ENCODE measurements at places on chromosomes 11 and 22.
A peak's percentile ranks its signal among the peaks of the same experiment; 100 is the strongest.

- no peak for DNase-seq
Observed at GRCh38 chr11:101705972-101706371, 122.2 kb upstream of the TRPC6 start.

GRCh38 chr11:16856022-16856471 lies 117.6 kb downstream of the C11orf58 start:
- DNase-seq, result no peak

GRCh38 chr11:93548679-93549319 lies 5.6 kb upstream of the SMCO4 start:
- DNase-seq, result no peak

- no peak for DNase-seq
Observed at GRCh38 chr11:72764503-72764902, 12.3 kb upstream of the ARAP1 start.

GRCh38 chr11:69055598-69056516 lies 7.1 kb downstream of the TPCN2 start:
- no peak for DNase-seq

DNA sequence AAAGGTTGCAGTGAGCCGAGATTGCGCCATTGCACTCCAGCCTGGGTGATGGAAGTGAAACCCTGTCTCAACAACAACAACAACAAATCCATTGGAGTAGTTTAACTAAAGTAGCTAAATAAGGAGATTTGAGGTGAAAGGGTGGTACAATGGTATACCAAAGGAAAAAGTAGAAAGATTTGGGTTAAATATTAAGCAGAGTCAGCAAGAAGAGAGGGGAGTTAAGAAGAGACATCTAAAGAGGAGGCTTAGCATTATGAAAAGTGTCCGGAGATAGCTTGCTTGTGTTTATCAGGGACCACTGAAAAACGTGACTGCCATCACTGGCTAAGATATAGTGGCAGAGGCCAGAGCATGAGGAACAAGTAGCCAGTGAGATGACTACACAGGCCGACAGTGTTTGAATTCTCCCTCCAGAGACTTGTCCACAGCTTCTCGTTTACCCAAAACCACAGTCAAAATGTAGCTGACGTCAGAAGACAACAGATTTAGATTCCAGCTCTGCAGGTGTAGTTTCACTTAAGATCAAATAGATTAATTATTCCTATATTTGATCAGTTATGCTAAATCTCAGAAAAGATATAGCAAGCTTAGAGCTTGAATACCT lies 32.6 kb upstream of the GRK2 start:
- DNase-seq, result no peak

DNA sequence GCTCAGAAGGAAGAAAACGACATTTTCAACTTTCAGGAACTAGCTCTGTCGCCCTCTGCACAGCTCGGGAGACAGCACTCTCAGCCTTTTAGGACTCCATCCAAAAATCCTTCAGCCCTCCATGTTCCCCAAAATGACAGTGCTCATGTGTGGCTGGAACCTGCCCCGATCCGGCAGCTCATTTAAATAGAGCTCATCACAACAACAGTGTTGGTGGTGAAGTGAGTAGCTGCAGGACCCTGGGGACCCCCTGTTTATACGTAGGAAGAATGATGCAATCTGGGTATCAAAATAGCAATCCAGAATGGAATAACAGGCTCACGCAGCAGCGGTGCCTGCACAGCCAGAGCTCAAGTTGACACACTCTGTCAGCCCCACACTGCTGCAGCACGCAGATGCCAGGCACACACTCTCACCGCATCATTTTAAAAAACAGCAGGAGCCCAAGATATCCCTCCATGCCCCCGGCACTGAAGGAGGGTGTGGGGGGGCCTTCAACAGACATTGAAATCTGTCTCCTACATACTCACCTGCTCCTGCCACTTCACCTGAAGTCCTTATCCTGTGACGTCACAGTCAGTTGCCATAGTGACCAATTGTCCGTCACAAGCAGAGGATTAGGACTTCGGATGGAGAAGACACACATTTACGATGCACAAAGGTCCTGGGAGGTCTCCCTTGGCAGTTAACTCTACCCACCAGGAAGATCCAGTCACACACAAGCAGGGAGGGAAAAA lies 24.0 kb downstream of the TRIM66 start:
- no peak for DNase-seq

DNA sequence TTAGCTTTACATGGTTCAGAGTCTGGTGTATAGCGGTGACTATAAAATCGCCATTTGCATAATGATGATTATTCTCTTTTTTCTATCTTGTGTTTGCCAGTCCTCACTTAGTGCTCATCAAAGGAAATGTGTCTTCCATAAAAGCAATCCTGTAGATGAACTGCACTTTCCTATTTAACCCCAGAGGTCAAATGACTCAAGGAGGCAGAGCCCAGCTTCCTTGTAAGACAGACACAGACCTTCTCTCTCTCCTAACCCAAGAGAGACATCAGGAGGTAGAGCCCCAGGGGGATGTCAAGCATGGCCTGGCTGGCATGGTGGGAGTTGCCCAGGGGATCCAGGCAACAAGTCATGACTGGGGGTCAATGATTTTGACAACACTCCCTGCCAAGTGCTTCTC lies 46.9 kb upstream of the CRTAM start:
- DNase-seq, result no peak

GRCh38 chr11:95506777-95507176 lies 275.8 kb upstream of the SESN3 start:
- DNase-seq, result no peak

- DNase-seq, result no peak
Observed at GRCh38 chr11:96050435-96051182, 126.7 kb upstream of the MTMR2 start.

DNA sequence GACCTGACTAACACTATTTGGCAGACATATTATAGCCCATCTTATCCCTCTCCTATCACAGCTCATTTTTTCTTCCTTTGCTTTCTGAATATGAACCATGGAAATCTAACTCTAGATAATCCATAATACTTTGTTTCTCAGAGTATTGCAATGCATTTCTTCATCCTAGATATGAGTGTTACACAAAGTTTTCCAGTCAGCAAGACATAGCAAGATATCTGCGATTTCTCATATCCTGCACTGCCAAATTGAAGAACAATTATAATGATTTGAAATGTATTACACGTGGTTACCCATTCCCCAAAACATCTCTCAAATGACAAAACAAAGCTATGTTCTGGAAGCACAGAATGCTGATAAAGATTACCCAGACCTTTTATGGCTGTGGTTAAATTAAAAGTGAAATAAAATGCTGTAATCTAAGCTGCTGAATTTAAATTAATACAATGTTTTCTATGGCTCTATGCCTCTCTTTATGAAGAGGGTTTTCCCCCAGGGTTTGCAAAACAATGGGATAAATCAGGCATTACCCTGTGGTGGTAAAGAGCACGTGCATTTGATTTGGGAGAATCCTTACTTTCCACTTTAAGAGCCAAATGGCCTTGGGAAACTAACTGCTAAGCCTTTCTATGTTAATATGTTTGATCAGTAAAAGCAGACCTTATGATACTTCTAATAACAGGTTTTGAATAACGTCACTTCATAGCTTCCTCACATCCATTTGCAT lies 1291.0 kb upstream of the CNTN5 start:
- no peak for DNase-seq

GRCh38 chr11:72278905-72279304 lies 34.9 kb upstream of the PHOX2A start:
- no peak for DNase-seq

GRCh38 chr11:111582163-111582562 lies 20.1 kb upstream of the SIK2 start:
- DNase-seq, result no peak

GRCh38 chr11:19433791-19434190 lies 193.0 kb upstream of the E2F8 start:
- no peak for DNase-seq

GRCh38 chr22:40263191-40263590 lies 83.1 kb upstream of the ADSL start:
- no peak for DNase-seq

- no peak for DNase-seq
Observed at GRCh38 chr11:46555267-46556054, 38.4 kb downstream of the AMBRA1 start.

DNA sequence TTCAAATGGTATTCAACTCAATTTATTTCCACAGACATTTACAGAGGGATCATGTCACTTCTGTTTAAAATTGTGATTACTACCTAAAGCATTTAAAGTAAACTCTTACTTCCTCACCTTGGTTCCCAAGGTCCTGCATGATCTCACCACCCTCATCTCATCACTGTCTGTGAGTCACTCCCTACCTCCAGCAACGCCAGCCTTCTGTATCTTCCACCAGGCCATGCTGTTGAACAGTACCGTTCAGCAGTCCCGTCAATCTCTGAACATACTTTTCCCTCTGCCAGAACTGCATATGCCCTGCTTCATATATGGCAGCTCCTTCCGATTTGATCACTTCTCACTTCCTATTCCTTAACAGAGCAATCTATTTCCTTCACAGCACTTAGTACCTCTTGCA lies 2.0 kb downstream of the FBXO3 start:
- no peak for DNase-seq

GRCh38 chr22:48085901-48086645 lies 1323.6 kb downstream of the TBC1D22A start:
- DNase-seq, result no peak

DNA sequence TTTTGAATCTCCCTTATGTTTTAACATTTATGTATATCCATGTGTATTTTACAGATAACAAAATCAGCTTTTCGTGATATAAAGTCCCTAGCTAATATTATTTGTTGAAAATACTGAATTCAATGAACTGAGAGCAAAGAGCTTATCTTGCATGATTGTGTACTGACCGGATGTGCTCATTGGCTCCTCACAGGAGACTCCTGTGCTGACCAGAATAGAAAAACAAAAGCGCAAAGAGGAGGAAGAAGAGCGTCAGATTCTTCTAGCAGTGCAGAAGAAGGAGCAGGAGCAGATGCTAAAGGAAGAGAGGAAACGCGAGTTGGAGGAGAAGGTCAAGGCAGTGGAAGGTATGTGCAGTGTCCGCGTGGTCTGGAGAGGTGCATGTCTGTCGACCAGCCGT lies 39.4 kb upstream of the SLC25A18 start:
- no peak for DNase-seq

GRCh38 chr22:19260194-19260593 lies 31.3 kb downstream of the CLTCL1 start:
- no peak for DNase-seq

- DNase-seq, result no peak
Observed at GRCh38 chr11:131644204-131644795, 273.9 kb downstream of the NTM start.

- DNase-seq, result no peak
Observed at GRCh38 chr11:77102246-77103210, at the start of gene OMP. Gene OMP, plus strand, starts transcription at chr11:77102840. Its CDS starts 0 bp downstream, at chr11:77102840.

DNA sequence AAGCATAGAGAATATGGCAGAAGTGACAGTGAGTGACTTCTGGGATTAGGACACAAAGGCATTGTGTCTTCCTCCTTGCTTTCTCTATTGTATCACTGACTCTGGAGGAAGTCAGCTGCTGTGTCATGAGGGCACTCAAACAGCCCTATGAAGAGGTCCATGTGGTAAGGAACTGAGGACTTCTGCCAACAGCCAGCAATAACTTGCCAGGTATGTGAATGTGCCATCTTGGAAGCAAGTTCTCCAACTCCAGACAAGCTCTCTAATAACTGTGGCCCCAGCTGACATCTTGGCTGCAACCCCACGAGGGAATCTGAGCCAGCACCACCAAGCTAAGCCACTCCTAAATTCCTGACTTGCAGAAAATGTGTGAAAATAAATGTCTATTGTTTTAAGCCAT lies 83.6 kb upstream of the ZBED5 start:
- DNase-seq, result no peak

- no peak for DNase-seq
Observed at GRCh38 chr11:31826536-31827438, 15.7 kb upstream of the PAX6 start.

DNA sequence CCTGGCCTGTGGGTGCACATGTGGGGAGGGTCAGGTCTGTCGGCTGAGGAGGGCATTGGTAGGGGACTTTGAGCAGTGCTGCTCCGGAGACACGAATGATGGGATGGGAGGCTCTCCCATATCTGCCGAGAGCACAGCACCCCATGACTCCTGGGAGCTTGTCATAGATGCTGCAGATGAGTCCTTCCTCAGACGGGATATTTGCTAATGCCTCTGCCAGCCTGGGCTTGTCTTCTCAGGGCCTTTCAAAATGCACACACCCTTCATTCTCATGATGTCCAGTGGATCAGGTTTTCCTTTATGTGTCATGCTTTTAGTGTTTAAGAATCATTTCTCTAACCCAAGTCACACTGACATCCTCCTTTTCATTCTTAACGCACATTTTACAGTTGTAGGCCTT lies 8.1 kb upstream of the RNH1 start:
- no peak for DNase-seq

GRCh38 chr11:126544108-126545056 lies 188.9 kb downstream of the ST3GAL4 start:
- no peak for DNase-seq

DNA sequence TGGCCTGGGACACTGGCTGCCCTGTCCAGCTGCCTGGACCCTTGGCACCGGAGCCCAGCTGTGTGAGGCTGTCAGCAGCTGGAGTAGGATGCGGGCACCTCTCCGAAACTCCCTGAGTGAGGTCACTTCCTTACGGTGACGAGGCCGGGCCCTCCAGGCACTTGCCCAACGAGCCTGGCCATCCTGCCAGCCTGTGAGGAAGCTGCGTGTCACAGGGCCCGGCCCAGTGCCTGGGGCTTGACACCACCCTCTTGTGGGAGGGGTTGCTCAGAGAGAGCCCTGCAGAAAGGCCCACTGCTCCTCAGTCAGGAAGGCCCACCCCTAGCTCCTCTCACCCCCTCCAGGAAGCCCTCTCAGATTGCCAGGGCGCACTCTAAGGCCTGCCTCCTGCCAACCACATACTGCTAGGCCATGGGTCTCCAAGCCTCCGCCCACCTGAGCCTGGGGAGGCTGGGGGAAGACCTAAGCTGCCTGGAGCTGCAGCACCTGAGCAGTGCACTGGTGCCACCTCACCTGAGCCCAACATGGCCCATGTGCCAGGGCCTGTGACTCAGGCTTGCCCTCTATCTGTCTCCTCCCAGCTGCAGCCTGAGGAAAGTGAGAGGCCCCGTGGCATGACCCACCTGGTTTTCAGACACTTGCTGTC lies 4.3 kb upstream of the PHLDA2 start:
- DNase-seq, result peak; percentile 90

DNA sequence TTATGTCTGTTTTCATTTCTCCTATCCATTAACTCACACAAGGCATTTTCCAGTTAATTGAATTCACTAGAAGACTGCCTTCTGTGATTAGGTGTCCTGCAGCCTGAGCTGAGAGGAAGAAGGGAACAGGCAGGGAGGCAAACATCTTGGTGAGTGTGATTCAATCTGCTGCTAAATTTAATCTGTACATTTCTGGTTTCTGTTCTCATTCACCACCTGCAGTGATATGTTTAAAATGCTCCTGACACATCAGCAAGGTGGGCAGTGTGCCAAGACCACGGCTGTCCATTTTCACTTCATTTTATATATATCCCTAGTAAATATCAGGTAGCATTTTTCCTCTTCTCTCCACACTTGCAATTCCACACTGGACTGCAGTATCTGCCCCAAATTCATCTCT lies 416.5 kb downstream of the TMEM135 start:
- DNase-seq, result no peak

GRCh38 chr11:116890193-116890592 lies 52.8 kb upstream of the APOA1 start:
- DNase-seq, result no peak

Measured in HL-60 (cell line).